ENCODE measurements at places on chromosomes 16 and 17. TPM values are rescaled to one million over a fixed set of nuclear protein-coding genes. Genes with fewer than 3 reads are reported as not detected.

Gene NPIPA8
- not detected for total RNA-seq

DNA sequence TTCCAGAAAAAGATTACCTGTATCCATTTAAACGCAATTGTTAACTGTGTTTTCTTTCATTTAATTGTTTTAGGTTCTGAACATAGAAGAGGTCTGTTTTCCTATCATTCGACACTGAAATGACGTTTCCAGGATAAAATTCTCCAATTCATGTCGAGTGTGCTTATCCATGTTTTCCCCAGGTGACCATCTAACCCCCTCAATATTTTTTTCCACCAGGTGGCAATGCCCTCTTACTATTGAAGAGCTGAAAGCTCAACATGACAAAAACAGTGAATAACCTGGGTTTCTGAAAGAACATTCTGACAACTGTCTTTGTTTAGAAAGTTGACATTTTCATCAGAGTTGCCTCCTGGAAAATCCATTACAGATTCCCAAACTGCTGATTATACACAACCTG lies 948.7 kb downstream of the KCNJ2 start:
- peak; percentile 43 for DNase-seq

- no peak for DNase-seq
Measured at GRCh38 chr17:81931557-81932332, 4.2 kb upstream of the MAFG start.

- peak; percentile 91 for DNase-seq
Measured at GRCh38 chr17:27540318-27541101, 84.3 kb downstream of the KSR1 start.

Gene EVPLL
- not detected for total RNA-seq

GRCh38 chr16:6143020-6143419 lies 1045.4 kb upstream of the EEF2KMT start:
- no peak for DNase-seq

GRCh38 chr17:2990396-2990795 lies 73.0 kb downstream of the OR1D5 start:
- DNase-seq: no peak

Gene PRSS36
- total RNA-seq: 0.40 TPM

DNA sequence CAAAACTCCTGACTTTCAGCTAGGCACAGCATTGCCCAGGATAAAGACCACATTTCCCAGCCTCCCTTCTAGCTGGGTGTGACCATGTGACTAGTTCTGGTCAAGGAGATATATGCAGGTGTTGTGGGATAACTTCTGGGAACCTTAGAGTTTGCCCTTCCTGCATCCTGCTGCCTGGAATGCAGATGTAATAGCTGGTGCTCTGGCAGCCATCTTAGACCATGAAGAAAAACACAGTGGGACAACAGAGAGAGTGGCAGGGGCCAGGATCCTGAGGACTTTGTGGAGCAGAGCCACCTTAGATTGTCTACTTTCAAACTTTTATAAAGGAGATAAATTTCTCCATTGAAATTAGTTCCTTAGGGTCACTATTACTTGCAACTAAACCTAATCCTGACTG lies 101.3 kb downstream of the GSG1L start:
- DNase-seq: no peak

GRCh38 chr16:81553080-81553813 lies 108.6 kb downstream of the CMIP start:
- no peak for DNase-seq

Gene WRAP53
- 18.2 TPM for total RNA-seq

- no peak for DNase-seq
Measured at GRCh38 chr17:52604105-52604504, 445.6 kb upstream of the CA10 start.
